ENCODE measurements at places on chromosomes 16 and 17.

DNA sequence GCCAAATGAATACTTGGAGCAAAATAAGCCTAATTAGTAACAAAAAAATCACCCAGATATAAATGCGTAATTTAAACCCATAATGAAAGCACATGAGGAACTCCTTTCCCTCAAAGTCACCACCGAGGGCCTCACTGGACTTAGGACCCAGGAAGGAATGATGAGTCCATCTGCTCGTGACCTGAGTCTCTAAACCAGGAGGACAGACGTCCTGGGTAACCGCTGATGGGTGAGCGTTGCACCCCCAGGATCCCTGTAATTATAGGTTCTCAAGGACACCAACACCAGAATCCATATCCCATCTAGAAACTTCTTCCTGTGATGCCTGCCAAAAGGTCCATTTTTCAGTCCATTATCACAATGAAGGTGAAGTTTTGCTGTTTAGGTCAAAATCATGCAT, 121.4 kb downstream of the ZNF778 start:
- no peak for DNase-seq

DNA sequence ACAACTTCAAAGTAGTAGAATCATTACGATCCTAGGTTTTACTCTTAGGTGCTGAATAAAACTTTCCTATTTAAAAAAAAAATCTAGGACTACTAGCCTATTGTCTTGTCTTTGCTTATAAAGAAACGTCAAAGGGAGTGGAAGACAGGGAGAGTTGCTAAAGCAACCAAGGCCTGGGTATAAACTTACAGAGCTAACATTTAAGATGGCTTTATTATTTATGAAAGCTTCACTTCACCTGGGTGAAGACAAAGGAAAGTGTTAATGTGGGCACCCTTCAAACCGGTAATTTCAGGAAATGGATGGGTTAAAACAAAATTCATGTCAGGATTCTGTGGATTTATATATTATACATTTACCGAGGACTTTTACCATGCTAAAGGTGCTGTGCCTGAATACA, 2.5 kb downstream of the DUSP14 start:
- DNase-seq = no peak

DNA sequence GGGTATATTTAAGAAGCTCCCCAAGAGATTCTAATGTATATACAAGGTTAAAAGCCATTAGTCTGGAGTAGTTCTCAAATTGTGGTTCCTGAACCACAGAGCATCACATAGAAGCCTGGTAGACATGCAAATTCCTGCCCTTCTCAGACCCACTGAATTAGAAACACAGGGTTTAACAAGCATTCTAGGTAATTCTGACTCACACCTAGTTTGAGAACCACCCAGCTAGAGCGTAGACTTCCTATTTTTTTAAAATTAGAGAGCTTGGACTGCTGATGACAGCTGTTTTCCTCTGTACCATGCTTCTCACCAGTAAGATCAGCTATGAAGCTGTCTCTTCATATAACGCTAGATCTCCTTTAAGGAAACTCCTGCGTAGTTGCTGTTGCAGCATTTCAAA, 50.6 kb downstream of the HS3ST3B1 start:
- DNase-seq = no peak

GRCh38 chr17:82195675-82196672, 16.7 kb downstream of the CCDC57 start:
- DNase-seq = no peak

- DNase-seq = no peak
These were observed 15.1 kb downstream of the UBALD1 start for GRCh38 chr16:4599545-4599944.

GRCh38 chr17:82490512-82491195, 28.9 kb upstream of the FOXK2 start:
- DNase-seq = no peak

DNA sequence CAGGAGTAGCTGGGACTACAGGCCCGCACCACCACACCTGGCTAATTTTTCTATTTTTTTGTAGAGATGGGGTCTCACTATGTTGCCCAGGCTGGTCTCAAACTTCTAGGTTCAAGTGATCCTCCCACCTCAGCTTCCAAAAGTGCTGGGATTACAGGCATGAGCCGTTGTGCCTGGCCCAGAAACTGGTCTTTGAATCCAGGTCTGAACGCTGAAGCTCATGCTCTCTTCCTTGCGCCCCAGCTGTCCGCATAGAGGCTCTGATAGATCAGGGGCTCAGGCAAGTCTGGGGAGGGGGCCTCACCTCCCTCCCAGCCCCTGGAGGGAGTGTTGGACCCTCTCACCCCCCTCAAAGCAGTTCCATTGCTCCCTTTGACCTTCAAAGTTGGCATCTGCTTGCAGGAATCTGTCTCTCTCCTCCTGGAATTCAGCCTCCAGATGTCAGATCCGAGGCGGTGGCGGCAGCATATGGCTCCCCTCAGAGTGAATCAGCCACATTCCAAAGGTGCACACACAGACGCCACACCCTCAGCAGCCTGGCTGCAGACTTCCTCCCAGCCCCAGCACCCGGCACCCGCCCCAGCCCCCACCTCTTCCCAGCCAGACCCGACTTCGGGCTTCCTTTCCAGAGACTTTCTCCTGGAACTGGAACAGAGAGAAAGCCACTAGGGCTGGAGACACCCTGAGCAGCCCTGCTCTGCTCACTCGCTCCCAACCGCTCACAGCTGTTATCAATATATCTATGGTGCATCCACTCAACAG, 16.9 kb upstream of the GLIS2 start:
- DNase-seq = no peak

DNA sequence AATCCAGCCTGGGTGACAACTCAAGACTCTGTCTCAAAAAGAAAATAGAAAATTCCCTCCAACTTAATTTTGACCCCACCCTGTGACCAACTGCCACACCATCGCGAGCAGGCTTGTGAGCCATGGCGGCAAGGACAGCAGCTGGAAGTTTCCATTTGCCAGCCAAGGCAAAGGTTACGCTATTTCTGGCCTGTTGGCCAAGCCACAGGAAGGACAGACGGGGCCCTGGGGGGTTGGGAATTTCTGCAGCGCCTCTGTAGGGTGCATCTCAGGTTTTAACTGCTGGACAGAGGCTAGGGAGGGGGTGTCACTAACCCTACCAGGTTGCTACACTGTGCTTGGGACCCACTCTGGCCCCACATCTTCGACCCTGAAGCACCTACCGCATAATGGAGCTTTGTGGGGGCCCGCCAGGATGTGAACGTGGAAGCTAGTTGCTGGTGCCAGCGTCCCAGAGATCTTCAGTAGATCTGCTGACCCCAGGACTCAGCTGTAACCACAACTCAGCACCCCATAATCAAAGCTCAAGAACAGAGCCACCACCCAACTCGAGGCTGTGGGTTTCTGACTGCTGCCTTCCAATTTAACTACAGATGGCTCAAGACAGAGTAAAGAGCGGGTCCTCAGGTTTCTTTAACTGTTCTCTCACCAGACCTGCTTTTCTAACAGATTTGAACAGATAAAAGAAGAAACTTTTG, 10.9 kb downstream of the KIFC3 start:
- no peak for DNase-seq

DNA sequence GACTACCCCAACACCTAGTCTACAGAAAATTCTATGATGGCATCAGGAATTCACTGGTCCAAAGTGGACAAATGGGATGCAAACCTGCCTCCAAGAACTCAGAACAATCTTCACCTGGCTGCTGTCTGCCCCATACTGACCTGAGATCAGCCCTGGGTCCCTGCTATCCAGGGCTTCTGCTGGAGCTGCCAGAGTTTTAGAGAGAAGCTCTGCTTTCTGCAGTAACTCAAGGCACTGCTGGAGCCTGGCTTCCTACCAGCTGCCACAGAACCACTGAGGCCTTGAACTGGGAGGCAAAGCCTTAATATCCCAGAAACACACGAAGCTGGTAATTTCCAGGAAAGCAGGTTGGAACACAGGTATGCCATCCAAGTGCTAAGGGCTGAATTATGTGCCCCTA, 7.5 kb downstream of the TMEM170A start:
- DNase-seq = no peak

GRCh38 chr17:16935786-16936185, 36.1 kb downstream of the TNFRSF13B start:
- no peak for DNase-seq

DNA sequence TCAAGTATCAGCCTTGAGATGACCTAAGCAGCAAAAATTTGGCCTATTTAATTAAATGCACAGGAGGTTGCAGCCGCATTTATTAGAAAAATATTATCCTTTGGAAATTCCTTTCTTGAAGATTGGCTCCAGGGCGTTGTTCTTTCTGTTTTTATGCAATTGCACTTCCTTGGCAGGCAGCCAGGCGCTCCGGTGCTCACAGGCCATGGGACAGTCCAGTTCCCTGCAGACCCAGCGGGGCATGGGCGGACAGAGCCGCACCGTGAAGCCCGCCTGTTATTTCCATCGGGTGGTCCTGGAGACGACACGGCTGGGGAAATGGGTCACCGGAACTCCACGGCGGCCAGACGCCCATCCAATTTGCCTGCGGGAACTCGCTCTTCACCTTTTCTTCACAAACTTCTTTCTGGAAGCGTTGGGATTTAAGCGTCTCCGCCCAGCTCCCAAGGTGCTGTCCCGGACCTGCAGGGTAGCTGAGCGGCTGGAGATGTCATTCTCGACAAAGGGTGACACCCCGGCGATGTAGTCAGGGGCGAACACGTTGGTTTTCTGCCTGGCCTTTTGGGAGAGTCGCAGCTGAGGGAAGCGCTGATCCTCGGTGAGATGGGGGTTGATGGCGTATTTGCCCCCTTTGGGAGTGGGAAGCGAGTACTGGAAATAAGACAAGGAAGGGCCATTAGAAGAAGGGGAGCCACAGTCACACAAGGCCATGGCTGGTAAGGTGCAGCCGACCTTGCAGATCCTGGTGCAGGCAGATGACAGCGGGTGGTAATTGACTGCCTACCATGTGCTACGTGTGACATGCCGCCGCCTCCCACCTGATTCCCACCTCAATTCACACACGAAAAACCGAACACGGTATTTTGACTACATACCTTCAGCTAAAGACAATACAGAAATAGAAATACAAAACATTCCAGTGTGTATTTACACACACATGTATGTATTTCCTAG, 12.5 kb downstream of the NOB1 start:
- DNase-seq = no peak

- DNase-seq = peak; percentile 82
These were observed at the start of gene CCDC40 for GRCh38 chr17:80035937-80036714. CCDC40 (plus strand) TSS chr17:80036642; CDS start chr17:80036663, 21 bp downstream.

DNA sequence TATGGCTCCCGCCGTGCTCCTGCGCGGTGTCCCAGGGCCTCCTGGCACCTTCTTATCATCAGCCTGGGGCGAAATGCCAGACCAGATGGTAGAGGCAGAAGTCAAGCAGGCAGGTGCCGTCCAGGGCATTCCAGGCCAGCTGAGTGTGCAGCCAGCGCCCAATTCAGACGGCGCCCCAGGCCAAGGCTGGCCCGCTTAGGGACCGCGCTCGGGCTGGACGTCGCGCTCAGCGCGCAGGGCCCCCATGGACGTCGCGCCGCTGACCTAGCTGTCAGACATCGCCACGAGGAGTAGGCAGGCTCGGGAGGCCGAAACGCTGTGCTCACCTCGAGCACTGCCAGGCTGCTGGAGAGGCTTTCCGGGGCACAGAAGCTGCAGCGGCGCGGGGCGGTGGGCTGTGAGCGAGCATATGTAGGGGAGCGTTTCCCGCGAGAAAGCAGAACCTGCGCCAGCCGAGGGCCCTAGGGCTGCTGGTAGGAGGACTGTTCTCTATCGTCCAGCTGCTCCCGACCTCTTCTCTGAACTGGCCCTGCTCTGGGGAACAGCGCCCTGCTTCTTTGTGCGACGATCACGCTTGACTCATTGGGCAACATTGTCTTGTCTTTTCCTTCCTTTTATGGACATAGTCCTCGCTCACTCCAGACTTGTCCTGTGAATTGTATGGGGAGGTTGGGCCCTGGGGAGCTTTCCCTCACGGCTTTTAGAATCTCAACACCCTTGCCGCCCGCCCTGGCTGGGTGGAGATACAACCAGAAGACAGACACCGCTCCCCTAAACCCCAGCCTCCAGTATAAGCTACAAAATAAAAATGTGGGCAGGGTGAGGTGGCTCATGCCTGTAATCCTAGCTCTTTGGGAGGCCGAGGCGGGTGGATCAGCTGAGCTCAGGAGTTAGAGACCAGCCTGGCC, 8.4 kb upstream of the CA4 start:
- no peak for DNase-seq
